Stimulated activated CD4-positive, alpha-beta T cell treated with anti-CD3 and anti-CD28 coated beads, Interleukin-15, amount 100 ng/mL, for 1 hour (primary cell): ENCODE measurements at places on chromosomes 1 and 21.
A peak's percentile ranks its signal among the peaks of the same experiment; 100 is the strongest.

DNA sequence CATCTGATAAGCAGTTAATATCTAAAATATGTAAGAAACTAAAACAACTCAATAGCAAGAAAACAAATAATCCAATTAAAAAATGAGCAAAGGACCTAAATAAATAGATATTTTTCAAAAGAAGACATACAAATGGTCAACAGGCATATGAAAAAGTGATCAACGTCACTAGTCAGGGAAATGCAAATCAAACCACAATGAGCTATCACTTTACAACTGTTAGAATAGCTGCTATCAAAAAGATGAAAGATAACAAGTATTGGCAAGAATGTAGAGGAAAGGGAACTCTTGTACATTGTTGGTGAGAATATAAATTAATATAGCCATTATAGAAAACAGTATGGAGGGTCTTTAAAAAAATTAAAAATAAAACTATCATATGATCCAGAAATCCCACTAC lies 40.7 kb upstream of the NEK7 start:
- DNase-seq, result no peak

GRCh38 chr1:200437556-200438203 lies 27.8 kb upstream of the ZNF281 start:
- DNase-seq, result no peak

GRCh38 chr1:33032126-33032869 lies 4.4 kb downstream of the AK2 start:
- no peak for DNase-seq

GRCh38 chr1:222392556-222392955 lies 155.3 kb downstream of the HHIPL2 start:
- DNase-seq, result no peak

- no peak for DNase-seq
These were observed 92.4 kb upstream of the PGBD5 start for GRCh38 chr1:230518511-230518910.

DNA sequence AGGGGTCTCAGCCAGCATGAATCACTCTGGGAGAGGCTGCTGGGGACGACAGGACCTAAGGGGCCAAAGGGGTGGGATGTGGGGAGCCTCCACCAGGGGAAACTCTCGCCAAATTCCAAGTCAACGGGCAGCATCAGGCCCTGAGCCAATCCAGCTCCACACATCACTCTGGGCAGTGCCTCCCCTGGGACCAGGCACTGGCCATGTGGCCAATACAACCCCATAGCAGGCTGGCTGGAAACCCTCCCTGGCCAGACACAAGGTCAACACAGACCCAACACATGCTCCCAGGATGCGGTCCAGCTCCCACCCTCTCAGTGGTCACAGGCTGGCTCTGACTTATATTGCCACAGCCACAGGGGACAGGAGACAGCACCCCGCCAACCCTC lies 60.0 kb downstream of the MEGF6 start:
- no peak for DNase-seq

- no peak for DNase-seq
These were observed 4.3 kb downstream of the SLC30A1 start for GRCh38 chr1:211574705-211575104.

DNA sequence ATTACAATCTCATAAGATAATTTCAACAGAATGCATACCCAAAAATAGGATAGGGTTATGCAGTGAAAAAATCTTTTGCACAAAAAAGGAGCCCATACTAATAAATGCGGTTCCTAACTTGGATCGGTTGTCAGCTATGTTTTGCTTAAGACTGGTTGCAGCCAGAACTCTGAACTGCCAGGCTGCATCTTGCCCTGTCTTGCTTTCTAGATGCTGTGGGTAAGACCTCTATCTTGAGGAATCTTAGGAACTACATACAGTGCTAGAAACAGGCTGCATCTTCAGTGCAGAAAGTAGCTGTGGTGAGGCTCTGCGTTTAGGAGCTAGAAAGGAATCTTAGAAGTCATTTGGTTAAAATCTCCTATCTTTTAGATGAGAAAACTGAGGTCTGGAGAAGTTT lies 45.6 kb upstream of the PLA2G4A start:
- no peak for DNase-seq

DNA sequence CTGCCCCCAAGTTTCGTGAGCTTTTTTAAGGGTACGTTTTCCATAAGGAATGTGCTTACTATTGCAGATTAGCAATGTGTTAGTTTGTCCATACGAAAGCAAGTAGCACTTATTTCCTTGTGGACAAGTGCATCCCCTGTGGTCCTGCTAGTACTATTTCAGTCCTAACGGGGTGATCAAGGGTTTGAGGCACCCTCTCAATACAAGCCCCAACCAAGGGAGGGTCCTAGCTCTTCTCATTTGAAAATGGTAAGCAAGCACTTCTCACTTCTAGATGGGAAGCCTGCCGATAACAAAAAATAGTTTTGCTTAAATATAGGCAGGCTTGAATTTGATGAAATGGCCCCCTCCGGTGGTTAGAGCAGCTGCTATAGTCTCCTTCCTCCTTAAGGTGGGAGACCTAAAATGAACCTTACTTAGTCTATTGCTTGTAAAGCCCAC lies 64.0 kb upstream of the HMCN1 start:
- DNase-seq, result no peak

DNA sequence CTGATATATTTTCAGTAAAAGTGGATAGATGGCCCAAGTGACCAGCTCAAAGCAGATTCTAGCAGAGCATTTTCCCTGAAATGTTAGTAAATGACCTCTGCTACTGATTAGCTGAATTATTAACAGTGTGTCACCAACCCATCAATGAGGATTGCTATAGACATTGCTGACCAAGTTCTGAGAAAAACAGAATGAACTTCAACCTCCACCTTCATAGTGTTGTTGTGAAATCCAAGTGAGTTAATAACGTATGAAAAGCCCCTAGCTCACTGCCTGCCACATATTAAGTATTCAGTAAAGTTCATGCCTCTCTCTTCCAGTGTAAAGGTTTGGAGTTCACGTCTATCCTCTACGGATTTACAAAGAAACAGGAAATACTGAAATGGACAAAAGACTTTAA lies 15.8 kb downstream of the PLPP3 start:
- no peak for DNase-seq

DNA sequence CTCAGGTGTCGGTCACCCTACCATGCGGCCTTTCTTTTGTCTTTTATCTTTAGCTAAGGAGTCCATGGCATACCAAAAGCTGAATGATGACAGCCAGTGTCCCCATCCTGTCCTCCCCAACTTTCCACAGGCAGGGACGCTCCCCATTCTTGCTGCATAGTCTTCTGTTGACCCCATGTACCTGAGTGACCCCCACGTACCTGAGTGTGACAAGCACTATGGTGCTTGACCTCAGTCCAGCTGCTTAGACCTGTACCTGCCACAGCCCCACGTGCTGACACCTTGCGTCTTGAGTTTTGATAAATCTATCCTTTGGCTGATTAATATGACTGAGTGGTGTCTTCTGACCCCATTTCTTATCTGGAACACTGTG lies 26.9 kb downstream of the SKI start:
- DNase-seq, result no peak

DNA sequence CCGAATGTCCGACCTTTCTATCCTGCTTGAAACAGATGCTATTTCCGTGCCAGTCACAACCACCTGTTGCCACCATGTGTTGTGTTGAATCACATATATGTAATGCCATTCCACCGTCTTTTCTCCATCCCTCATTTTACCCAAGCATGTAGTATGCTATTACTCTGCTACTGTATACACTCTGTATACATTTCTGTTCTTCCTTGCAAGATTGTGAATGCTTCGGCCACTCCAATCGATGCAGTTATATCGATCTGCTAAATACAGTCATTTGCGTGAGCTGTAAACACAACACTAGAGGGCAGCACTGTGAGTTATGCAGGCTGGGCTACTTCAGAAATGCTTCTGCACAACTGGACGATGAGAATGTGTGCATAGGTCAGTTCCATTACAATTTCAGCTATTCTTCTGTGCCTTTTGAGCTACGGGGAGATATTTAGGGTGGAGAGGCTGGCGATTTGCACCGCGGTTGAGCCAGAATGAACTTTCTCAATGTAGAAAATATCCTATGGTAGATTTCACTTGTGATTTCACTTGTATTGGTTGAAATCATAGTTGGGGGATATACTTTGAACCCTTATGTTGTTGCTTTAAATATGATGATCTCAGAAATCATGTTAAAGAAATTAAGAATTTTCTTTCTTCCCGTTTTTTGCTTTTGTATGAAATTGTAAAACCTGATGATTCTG lies 289.8 kb downstream of the NTNG1 start:
- no peak for DNase-seq

DNA sequence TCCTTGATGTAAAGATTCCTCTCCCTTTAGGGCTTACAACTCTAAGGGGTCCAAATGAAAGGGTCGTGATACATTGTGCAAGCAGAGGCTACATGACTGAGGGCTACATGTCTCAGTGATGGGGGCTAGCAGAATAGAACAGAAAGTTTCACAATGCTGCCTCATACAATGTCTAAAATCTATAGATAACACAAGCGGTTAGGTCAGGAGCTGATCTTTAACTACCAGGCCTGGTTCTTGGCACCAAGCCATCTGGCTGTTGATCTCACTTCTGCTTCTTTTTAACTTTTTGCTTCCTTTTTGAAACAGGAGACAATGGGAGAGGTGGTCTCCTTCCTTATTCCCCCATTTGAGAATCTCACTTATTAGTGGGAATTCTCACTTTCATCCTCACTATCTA lies 710.2 kb downstream of the AMY1C start:
- DNase-seq, result no peak

- DNase-seq, result no peak
These were observed 739 bp upstream of the NUP133 start for GRCh38 chr1:229508823-229509337.

DNA sequence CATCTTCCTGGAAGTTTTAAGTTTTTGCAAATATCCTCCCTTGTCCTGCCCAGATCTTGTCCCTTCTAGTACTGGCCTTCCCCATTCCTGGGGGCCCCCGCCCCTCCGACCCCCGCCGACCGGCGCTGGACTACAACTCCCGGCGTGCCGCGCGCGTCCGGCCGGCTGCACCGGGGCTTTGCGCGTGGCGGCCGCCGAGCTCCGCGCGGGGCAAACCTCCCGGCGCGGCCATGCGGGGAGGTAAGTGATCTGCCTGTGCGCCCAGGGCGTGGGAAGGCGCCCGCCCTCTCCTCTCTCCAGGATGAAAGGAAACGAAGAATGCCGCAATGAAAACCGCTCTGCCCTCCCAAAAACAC lies 3.2 kb upstream of the SAMD13 start:
- no peak for DNase-seq

DNA sequence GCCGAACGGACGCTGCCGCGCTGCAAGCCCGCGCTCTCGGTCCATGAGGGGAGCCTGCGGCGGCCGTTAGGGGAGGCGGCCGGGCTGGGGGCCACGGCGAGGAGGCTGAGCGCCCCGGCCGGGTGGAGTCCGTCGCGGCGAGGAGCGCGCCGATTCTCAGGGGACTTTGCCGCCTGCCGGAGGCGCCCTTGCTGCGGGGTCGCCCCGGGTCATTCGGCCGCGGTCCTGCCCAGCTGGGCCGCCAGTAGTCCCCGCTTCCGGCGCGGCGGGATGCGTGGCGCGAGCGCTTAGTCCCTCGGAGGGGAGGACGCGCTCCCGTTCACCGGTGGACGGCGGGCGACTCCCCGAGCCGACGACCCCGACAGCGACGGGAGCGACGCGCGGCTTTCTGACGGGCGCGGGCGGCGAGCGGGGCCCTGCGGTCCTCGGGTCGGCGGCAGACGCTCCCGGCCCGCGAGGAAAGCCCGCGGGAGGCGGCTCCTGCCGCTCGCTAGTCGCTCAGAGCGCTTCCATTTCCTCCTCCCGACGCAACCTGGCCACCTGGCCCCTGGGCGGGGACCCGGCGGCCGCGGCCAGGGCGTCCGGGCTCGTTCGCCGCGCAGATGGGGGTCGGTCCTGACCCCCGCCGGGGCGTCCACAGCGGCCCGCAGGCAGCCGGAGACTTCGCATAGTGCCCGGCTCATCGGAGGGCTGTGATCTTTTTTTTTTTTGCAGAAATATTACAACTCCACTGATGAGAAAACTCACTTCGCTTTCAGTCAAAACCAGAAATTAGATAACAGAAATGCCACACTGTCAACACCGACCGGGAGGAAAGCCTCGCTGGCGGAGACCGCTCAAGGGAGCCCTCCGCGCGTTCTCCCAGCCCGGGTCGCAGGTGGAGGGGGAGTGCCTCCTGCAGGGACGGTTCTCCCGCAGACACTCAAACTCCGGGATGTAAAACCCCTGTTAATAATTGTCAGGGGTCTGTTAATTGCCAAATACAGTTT lies 641 bp upstream of the ZBTB21 start:
- DNase-seq, result peak; percentile 8

GRCh38 chr1:15799928-15800835 lies 7.3 kb downstream of the UQCRHL start:
- DNase-seq, result no peak

GRCh38 chr1:221228594-221228993 lies 349.4 kb downstream of the HLX start:
- DNase-seq, result no peak

DNA sequence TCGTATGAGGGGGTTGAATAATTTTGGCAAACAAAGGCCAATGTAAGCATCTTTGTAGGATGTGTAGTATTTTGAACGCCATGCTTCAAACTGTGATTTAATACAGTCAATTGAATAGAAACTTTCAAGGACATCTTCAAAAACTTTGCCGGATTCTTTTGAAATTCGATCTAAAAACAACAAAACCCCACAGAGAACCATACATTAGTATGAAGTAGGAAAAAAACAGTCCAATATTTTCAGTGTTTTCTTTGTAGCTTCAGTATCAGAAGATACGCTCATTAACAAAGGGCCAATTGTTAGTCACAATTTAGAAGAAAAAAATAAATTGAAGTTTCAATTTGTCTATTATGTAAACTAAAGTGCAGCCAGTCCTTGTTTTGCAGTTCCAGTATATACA lies 20.7 kb upstream of the SYNJ1 start:
- no peak for DNase-seq

DNA sequence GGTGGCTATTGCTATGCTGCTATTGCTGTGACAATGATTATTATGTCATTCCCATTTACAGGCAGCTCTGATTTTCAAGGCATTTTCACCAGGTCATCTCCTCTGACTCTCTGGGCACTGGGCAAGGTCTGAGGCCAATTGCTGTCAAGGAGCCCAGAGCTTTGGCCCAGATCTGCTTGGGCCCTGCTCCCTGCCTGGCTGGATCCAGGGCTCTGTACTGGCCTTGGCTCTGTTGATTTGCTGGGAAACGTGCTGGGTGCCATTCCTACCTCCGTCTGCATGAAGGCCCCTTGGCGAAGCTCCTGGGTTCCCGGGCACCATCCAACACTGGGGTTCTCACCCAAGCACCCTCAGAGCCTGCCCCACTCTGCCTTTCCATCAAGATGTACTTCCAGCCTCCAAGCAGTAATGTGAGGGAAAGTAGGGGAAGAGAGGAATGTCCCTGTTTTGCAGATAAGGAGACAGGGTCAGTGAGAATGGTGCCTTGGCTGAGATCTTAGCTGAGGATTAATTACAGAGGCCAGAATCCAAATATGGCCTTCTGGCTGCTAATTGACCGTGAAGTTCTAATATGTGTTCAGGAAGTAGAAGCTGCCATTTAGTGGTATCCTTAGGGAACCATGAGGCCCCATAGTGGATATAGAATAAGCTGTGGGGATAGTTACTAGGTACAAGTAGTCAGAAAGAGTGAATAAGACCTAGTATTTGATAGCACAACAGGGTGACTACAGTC lies 63.9 kb downstream of the HTR6 start:
- no peak for DNase-seq

- no peak for DNase-seq
These were observed 50.3 kb downstream of the ARID4B start for GRCh38 chr1:235277709-235278108.
